ENCODE measurements at places on chromosomes 5 and 9.

- DNase-seq: no peak
Observed at GRCh38 chr9:71183251-71183650, 61.8 kb upstream of the TRPM3 start.

GRCh38 chr5:160565376-160565775 lies 143.7 kb downstream of the PTTG1 start:
- DNase-seq: no peak

- no peak for DNase-seq
Observed at GRCh38 chr9:123927625-123928532, 2.0 kb downstream of the DENND1A start.

DNA sequence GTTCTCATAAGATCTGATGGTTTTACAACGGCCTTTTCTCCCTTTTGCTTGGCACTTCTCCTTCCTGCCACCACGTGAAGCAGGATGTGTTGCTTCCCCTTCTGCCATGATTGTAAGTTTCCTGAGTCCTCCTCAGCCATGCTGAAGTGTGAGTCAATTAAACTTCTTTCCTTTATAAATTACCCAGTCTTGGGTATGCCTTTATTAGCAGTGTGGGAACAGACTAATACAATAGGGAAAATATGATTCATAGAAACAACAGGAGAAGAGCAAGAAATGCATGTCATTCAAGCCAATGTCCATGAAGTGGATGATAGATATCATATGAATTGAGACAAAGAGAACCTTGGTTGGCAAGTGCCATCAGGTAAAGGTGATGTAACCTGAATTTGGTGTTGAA lies 128.3 kb upstream of the HAPLN1 start:
- no peak for DNase-seq

DNA sequence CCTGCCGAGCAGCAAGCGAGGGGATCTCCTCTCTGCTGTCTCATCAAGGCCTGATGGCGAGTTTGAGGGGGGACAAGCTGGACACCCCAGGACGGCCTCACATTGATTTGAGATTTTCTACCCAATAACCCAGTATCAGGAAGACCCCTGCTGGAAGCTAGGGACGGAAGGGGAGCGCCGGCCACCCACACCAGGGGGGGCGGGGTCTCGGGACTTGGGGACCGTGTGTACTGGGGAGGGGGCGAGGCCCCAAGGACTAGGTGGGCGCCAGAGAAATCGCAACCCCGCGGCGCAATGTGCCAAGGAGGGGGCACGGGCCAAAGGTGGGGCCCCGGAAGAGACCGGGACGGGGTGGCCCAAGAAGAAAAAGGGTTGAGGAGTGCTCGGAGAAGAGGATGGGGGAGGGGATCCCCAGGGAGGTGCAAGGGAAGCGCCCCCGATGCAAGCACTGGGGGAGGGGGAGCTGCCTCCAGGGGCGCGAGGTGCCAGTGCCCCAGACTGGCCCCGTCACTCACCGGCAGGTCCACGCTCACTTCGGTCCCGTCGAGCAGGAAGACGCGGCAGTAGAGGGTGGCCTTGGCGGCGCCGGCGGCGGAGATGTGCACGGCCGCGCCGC lies 1.1 kb downstream of the EPB41L4B start:
- no peak for DNase-seq

DNA sequence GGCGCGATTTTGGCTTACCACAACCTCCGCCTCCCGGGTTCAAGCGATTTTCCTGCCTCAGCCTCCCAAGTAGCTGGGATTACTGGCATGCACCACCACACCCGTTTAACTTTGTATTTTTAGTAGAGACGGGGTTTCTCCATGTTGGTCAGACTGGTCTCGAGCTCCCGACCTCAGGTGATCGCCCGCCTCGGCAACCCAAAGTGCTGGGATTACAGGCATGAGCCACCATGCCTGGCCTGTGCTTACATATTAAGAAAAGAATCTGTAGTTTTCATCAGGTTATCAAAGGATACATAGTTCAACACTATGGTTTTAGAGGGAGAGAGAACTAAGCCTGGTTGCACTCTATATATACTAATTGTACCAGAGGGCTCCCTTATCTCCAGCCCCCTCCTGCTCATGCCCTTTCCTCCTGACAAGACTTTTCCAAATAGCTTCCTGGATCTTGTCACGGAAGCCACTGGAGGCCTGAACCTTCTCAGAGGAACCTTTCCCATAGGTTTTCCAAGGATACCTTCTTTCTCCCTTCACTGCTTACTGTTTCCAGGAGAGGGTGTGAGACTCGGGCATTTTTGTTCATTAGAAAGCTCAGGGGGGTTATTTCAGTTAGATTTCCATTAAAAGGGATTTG lies 53.1 kb downstream of the SLC44A1 start:
- DNase-seq: no peak

GRCh38 chr5:72445969-72446368 lies 61.2 kb downstream of the ZNF366 start:
- no peak for DNase-seq
